ENCODE measurements at places on chromosomes 6 and 20. TPM values are rescaled to one million over a fixed set of nuclear protein-coding genes. Genes with fewer than 3 reads are reported as not detected.

DNA sequence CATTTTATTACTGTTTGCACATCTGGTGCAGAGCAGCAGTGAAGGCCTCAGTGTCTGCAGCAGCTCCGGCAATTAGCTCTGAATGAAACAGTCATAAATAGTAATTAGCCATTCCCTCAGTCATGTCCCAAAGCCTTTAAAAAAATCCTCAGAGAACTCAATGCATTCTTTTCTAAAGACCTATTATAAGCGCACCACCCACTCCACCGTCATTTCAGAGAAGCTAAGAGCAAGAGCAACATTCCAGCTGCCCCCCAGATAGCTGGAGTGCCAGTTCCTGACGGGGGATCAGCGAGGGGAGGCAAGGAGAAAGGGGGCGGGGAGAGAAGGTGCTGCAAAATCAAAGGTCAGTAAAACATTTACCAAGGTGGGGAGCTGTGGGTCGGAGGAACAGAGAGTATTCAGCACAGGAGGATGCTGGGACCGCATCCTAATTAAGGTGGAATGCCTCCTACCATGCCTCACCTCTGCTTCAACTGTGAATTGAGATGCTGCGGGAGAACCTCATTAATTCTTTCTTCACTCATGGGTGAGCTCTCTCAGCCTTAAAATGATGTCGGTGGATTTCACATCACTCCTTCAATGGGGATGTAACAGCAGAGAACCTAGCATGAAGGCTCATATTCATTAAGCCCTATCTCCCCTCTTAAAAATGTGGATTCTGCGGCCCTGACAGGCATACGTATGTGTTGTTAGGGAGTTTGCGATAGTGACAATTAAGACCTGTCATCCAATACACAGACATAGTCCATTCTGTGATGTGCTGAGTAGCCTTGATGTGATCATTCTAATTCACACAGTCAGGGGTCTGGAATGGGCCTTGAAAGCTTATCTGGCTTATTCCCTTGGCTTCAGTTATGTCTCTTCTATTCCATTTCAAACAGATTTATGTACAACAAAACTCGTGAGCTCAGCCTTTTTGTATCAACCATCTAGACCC is 469.5 kb upstream of the NRSN1 start:
- DNase-seq = no peak

DNA sequence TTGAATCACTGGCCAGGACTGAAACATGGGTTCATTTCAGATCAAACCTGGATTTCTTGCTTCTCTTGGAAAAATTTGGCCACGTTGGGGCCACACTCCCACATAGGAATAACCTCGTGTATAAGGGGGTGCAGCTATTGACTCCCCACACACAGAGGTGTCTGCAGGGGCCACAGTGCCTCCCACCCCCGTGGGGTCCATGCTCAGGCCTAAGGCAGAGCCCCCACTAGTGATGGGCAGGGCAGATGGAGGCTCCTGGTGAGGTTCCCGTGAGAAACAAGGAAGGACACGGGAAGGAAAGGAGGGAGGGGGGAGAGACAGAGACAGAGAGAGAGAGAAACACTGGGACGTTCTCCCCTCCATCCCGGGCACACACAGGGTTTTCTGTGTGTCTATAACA is 230.5 kb downstream of the ERMARD start:
- peak; percentile 19 for DNase-seq

GRCh38 chr6:41092421-41093140 is 19.8 kb downstream of the NFYA start:
- DNase-seq = no peak

GRCh38 chr6:37554480-37554819 is 54.8 kb upstream of the CCDC167 start:
- DNase-seq = no peak

DNA sequence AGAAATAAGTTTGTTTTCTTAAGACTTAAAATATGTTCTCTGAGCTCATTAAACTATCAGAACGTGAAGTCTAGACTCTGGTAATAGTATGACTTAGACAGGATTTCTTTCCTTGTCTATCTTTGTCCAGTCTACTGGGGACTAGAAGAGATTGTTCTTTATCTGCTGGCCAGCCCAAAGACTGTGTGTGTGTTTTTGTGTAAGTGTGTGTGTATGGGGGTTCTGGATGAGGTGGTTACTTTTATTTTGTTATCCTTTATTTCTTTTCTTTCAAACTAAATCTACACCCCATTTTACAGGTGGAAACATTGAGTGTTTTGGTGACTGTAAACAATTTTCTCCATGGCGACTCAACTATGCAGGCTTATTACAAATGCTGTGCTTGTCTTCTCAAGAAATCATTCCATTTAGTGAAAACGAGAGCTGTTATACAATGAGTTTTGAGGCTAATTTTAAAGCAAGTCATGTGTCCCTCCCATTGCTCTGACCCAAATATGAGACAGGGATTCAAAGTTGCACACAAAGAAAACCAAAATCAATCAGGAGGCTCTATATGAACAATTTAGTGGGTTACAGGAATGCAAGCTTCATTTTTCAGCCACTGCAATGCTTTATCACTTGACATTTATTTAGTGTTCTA is 97.6 kb downstream of the ELOVL5 start:
- no peak for DNase-seq

The ZDHHC14 gene
- polyA plus RNA-seq = 2.4 TPM

The PACSIN1 gene
- polyA plus RNA-seq = not detected

GRCh38 chr20:41163821-41164220 is 26.5 kb downstream of the PLCG1 start:
- no peak for DNase-seq

The NUP43 gene
- polyA plus RNA-seq = 4.2 TPM

DNA sequence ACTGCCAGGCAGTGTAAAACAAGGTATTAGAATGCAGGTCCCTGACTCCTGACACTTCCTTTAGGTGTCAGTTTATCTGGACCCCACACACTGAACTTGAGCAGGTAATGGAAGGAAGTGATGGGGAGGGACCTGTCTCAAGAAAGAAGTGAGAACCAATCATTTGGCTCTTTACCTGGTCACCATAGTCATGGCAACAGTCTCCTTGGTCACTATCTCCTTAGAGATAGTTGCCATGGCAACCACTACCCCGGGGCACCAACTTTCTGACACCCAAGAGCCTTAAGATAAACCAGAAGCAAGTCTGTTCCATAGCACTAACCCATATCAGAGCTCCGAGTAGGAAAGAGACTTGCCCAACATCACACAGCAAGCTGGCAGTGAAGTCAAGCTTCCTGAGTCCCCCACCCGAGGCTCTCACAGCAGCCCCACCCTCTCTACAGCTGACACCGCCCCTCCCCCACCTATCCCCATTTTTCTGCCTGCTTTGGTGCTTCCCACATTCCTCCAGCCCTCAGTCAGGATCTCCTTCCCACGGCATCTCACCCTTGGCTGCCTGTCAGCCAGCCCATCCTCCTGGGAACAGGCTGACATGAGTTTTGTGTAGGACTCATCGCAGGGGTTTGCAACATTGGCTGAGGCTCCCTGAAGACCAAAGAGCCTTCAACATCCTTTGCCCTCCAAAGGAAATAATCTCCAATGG is 16.3 kb upstream of the HM13 start:
- DNase-seq = no peak

DNA sequence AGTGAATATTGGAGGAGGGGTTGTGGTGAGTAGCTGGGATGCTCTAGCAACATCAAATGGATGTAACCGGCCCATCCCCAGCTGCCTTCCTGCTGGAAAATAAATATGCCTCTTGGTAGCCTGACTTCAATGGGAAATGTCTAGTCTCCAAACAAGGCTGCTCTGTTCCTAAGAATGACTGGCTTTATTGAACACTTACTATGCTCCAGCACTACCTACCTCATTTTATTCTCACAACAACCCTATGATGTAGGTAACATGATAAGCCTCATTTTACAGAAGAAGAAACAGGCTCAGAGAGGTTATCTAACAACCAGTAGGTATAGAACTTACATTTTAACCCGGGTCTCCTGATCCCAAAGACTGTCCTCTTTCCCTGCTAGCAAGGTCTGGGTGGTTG is 93.6 kb downstream of the FYN start:
- DNase-seq = no peak

GRCh38 chr20:3847429-3847940 is 851 bp downstream of the MAVS start:
- DNase-seq = no peak

- no peak for DNase-seq
Measured at GRCh38 chr20:53513489-53514298, 79.9 kb downstream of the ZNF217 start.

The PRDM13 gene
- not detected for polyA plus RNA-seq

All from sigmoid colon (tissue), 7 donors.